H1 (cell line): ENCODE measurements at places on chromosomes 3 and 15. TPM values are rescaled to one million over a fixed set of nuclear protein-coding genes. Genes with fewer than 3 reads are reported as not detected.

The GNL3 gene
- 174 and 184 TPM in 2 replicates for total RNA-seq

DNA sequence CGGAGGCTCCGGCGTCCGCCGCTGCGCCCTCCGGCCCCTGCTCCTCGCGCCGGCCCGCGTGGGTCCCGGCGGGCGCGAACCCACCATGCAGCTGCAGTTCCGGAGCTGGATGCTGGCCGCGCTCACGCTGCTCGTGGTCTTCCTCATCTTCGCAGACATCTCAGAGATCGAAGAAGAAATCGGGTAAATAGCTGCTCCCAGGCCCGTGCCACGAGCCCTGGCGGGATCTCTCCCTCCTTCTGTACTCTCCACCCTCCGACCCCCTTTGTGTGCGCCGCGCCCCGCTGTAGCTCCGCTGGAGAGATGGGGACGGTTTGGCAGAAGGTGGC lies 263 bp downstream of the ST8SIA2 start:
- DNase-seq, result no peak

GRCh38 chr3:50357481-50357880 lies 1.8 kb downstream of the TMEM115 start:
- DNase-seq, result no peak

DNA sequence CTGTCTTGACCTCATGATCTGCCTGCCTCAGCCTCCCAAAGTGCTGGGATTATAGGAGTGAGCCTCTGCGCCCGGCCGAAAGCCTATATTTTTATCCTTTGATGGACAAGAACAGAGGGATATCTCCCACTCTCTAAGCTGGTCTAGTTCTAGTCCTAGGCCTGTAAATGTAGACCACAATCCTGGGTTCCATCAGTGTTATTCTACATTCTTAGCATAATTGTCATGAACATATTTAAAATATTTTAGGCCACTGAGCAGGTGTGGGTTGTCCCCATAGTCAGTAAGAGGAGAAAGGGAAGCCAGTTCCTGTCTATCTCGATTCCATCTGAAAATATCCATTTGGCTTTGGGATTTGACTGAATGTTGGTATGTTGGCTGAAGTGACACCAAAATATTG lies 118.1 kb downstream of the EBLN2 start:
- no peak for DNase-seq

DNA sequence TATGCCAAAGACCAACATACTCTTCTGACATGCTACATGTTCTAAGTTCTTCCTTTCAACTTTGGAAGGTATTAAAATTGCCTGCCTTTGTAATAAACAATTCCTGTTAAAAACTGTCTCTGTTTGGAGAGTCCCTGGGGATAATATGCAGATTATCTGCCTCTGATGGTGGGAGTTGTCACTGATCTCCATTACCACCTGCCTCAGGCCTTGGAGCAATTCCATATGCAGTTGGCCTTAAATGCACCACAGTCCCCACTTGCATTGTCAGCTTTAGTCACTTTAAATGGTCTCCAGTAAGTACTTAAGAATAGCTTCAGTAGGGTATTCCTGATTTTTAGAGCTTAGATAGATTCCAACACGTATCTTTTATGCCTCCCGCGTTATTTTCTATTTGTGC lies 121.1 kb upstream of the GOLIM4 start:
- DNase-seq, result no peak

GRCh38 chr15:69756440-69756839 lies 303.8 kb downstream of the RPLP1 start:
- no peak for DNase-seq

- no peak for DNase-seq
These were observed 20.2 kb upstream of the SLC41A3 start for GRCh38 chr3:126104028-126104635.

The GOLGA8J gene
- not detected in 2 replicates for total RNA-seq
